ENCODE measurements at places on chromosomes 3 and 15.
A peak's percentile ranks its signal among the peaks of the same experiment; 100 is the strongest.

GRCh38 chr3:58189691-58190090 is 21.1 kb downstream of the DNASE1L3 start:
- no peak for DNase-seq

- DNase-seq = peak; percentile 6
These were observed 481.4 kb upstream of the LMCD1 start for GRCh38 chr3:8020047-8020841.

DNA sequence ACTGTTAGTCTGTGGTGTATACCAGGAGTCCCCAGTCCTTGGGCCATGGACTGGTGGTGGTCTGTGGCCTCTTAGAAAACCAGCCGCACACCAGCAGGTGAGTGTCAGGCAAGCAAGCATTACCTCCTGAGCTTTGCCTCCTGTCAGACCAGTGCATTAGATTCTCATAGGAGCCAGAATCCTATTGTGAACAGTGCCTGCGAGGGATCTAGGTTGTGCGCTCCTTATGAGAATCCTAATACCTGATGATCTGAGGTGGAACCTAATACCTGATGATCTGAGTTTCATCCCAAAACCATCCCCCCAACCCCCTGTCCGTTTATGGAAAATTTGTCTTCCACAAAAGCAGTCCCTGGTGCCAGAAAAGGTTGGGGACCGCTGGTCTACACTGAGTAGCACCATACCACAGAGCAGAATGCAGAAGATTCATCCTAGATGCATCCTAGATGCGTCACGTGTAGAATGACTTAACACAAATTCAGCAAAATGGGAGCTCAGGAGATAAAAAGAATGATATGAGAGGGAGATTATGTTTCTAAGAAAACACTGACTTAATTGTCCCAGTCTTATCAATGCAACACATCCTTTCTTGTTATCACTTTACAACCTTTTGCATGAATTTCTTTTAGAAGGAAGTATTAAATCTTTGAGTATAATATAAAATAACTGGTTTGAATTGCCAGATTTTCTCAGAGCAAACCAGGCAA is 28.5 kb downstream of the SELENOT start:
- DNase-seq = peak; percentile 5

- peak; percentile 83 for DNase-seq
These were observed 5.4 kb downstream of the TLNRD1 start for GRCh38 chr15:81006124-81006523.

- no peak for DNase-seq
These were observed 14.3 kb downstream of the ANP32A start for GRCh38 chr15:68806220-68807060.

GRCh38 chr3:190387578-190388213 is at the start of gene CLDN16:
Gene CLDN16, plus strand, starts transcription at chr3:190388163. Its CDS starts 167 bp downstream, at chr3:190388330.
- no peak for DNase-seq

DNA sequence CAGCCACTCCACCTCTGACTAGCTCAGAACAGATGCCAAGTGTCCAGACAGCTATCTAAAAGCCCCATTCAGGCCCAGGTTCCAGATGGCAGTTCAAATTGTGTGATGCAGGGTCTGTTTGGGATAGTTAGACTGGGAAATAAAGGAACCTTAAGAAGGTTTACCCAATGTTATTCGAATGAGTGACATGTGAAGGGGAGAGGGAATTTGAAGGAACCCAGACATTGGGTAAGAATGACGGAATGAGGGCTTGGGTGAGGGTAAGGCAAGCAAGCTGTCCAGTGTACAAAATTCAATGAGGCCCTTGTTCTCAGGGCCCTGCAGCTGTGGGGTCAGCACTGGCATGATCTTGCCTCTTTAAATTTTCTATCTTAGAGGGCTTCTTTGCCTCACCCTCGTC is 34.1 kb downstream of the ATP13A5 start:
- DNase-seq = no peak

GRCh38 chr3:143070977-143071551 is 48.5 kb upstream of the CHST2 start:
- no peak for DNase-seq
